ENCODE measurements at places on chromosomes 5 and 9. TPM values are rescaled to one million over a fixed set of nuclear protein-coding genes. Genes with fewer than 3 reads are reported as not detected.

Gene STC2
- 161 TPM for total RNA-seq

Gene CIZ1
- 45.4 TPM for total RNA-seq

Gene DMRTA1
- under 0.01 TPM for total RNA-seq

Gene RIC1
- total RNA-seq: 15.7 TPM

Gene SDHA
- total RNA-seq: 73.9 TPM

Gene SLC27A4
- total RNA-seq: 21.6 TPM

Gene AJM1
- total RNA-seq: 1.1 TPM

Gene TTC23L
- total RNA-seq: not detected

Gene TRPM3
- 0.75 TPM for total RNA-seq

Gene GLT6D1
- not detected for total RNA-seq

Gene SLC35D2
- total RNA-seq: 12.1 TPM

Gene DIPK1B
- total RNA-seq: 9.2 TPM

Gene PRR16
- total RNA-seq: 29.0 TPM

Gene IFNA21
- total RNA-seq: not detected

Gene CARD9
- total RNA-seq: 0.88 TPM

Gene SLCO6A1
- total RNA-seq: not detected

Gene LHX3
- not detected for total RNA-seq
